Cortex of kidney (tissue), 1 donor: ENCODE measurements at places on chromosomes 1 and 21.

DNA sequence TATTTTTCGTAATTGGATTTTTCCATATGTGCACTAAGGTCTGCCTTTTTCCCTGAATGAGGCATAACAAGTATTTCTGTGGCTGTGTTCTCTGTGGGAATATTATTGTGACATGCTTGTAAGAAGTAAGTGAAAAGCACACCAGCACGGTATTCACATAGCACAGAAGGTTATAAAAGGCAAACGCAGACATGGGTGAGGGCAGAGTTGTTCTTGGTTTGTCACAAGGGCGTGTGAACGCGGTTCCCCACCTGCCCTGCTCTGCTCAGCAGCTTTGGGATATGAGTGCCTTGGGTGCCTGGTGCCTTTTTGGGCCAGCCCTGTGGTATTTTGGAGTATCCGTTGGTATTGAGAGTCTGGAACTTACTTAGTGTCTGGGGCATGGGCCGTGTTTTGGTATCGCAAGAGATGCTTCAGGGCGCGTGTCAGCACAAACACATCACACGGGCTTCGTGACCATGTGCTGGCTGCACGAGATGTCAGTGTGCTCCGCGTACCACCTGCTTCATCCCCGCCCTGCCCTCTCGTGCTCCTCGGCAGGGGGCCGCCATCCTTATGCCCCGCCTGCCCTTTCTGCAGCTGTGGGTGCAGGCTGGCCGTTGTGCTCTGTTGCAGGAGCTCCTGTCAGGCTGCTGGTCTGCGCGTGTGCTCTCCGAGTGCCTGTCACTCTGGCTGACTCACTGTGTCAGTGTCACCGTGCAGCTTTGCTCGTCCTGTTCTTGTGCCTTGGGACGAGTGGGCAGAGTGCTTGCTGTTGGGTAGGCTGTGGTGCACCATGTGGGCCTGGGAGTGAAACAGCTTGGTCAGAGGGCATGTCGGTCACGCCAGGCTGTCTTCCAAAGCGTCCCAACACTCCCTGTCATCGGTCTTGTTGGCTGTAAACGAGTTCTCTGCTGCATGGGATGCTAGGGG lies 15.0 kb downstream of the SKI start:
- no peak for DNase-seq

- DNase-seq, result no peak
Measured at GRCh38 chr1:16727190-16728111, 12.9 kb upstream of the RNU1-4 start.

GRCh38 chr1:161091093-161091492 lies 1.7 kb upstream of the NECTIN4 start:
- no peak for DNase-seq

GRCh38 chr1:9505143-9505542 lies 34.1 kb upstream of the SLC25A33 start:
- DNase-seq, result no peak

DNA sequence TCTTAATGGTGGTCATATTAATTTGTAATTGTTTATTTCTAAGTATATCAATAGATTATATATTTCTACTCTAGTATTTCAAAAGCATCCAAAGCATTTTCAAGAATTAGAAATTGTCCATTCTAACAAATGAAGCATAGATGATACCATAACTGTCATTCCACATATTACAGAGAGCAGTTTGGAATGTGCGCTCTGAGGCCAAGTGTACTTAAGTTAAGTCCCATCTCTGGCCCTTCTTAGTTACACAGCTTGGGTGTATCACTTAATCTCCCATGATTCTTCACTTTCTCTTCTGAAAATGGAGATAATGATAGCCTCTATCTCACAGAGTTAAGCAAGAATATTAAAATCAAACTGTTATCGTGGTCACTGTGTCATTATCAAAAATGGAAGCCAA lies 281.1 kb downstream of the MRPL39 start:
- no peak for DNase-seq

- DNase-seq, result no peak
Measured at GRCh38 chr1:26181586-26182382, 4.5 kb downstream of the CNKSR1 start.

- no peak for DNase-seq
Measured at GRCh38 chr1:5526822-5527551, 465.2 kb downstream of the NPHP4 start.

GRCh38 chr1:31511848-31512615 lies 64.3 kb upstream of the TINAGL1 start:
- no peak for DNase-seq

DNA sequence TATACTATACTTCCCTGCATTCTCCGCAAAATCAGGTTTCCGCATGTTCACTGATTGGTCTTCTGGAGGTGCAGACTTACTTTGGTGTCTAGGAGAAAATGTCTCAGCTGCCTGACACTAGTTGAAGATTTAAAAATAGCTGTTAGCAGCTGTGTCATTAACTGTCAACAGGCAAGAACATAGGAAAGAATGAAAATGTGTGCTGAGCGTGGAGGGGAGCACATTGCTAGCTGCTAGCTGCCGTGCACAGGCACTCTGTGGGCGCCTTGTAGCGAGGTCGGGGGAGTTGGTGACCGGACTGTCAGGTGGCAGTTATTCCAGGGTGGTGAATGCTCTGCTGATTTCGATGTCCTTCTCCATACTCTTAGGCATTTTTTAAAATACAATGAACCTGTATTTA lies 5.2 kb downstream of the FAAH start:
- no peak for DNase-seq

- DNase-seq, result no peak
Measured at GRCh38 chr21:32346951-32347350, 45.9 kb downstream of the URB1 start.

DNA sequence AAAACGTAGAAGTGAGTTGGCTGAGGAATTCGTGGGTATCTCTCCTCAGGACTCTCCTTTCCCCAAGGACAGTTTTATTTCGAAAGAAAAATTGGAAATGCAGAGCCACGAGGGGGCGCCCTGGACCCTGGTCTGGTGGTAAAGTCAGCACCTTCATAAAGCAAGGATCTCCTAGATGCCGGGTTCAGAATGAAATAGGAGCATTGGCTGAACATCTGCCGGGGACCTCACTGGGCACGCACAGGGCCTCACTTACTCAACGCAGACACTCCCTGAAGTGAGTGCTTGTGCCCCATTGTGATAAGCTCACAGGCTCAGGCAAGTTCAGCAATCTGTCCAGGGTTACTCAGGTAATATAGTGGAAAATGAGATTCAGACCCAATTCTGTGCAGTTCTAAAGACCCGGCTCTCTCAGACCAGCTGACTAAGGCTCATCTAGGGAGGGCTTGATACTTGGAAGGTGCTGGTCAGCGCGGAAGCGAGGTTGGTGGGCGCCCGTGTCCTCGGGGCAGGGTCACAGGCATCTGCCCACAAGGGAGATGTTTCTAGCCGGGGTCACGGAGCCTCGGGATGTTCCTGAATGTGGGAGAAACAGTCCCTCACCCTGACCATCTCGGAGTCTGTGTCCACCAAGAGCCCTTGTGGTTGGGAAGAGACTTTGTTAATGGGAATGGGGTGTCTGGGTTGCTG lies 55.7 kb upstream of the ETV3 start:
- no peak for DNase-seq

DNA sequence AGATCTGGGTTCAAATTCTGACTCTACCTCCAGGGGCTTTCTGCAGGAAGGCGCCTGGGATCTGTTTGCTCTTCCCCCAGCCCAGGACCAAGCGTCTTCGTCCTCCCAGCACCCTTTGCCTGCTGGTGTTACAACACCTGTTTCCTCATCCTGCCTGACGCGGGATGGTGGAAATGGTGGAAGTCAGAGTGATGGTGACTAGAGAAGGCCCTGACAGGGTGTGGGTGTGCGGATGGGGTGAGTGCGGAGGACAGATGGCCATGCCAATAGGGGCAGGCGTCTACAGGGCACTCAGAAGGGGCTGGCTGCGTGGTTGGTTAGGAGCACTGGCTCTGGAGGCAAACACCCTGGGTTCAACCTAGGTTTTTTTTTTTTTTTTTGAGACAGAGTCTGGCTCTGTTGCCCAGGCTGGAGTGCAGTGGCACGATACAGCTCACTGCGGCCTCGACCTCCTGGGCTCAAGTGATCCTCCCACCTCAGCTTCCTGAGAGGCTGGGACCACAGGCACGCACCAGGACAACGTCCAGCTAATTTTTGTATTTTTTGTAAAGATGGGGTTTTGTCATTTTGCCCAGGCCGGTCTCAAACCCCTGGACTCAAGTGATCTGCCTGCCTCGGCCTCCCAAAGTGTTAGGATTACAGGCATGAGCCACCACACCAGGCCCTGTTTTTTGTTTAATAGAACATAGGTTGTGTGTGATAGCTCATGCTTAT lies 1.5 kb downstream of the THEMIS2 start:
- no peak for DNase-seq

DNA sequence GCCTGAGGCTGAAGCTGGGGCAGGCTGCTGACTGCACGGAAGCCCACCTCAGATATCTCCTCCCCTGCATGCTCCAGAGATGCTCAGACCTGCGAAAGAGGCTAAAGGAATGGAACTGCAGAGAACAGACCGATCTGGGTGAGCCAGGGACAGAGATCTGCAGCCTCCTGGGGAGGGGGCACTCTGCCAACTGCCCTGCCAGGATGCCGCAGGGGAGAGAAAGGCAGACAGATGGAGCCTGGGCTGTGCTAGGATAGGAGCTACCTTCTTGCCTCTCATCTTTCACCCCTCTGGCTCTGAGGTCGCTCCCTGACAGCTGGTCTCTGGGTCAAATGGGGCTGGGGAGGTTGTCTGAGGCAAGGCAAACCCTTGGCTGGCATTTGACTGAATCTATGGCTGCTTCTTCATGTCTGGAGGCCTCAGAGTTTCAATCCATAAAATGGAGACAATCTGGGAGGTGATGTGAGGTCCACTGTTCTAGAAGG lies 238.2 kb downstream of the GRIK3 start:
- DNase-seq, result no peak

DNA sequence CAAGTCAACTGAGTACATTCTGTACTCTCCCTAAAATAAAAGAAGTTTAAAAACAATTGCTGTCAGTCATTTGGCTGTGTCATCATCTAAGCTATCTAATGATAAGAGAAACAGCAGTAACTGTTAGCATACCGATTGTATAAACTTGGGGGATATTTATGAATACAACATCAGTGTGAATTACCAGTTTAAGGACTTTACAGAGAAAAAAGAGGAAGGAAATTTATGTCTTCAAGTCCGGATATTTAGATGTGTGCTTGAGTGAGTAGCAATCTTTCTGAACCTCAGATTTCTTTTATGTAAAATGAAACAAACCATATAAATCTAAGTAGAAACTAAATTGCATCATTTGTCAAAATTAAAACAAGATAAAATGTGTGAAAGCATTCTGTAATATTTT lies 1557.0 kb downstream of the MRPL39 start:
- no peak for DNase-seq

- DNase-seq, result no peak
Measured at GRCh38 chr21:36719614-36720013, 20.7 kb downstream of the SIM2 start.

GRCh38 chr21:44803651-44804050 lies 2.0 kb upstream of the UBE2G2 start:
- no peak for DNase-seq

DNA sequence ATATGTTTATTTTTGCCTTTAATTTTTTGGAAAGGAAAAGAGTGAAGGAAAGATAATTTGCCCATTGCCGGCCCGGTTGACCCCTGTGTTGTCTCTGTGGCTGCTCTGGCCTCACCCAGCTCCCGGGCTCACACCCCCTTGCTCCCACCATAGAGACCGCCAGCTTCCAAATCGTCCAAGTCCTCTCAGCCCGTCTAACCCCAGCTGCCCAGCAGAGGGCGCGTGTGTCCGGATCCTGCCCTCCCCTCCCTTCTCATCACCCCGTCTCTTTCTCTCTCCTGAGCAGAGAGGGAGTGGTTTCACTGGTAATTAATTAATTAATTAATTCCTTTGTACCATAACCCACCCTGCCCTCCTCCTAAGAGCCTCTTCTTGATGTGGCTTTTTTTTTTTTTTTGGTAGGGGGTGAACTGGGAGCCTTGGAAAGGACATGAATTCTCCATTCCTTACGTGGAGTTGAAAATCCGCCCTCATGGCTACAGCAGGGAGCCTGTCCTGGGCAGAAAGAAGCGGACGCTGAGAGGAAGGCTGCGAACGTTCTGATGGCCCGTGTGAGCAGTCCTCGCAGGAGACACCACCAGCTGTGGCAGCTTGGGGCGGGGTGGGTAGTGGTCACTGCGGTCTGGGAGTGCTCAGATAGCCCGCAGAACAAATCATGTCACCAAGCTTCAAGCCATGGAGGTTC lies 45.9 kb downstream of the KIAA0040 start:
- DNase-seq, result no peak

DNA sequence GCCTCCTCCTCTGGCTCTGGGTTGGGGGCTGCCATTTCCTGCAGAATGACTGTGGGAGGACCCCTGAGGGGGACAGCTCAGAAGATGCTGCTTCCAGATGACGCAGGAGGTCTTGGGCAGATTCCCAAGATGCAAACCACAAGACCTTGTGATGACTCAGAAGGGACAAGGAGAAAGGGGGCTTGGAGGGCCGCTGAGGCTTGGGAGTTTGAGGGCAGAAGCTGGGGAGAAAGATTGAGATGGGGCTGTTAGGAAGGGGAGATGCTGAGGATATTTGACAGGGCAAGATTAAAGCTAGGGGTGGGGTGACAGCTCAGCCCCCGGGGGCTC lies 7.5 kb downstream of the PTPRU start:
- DNase-seq, result no peak

GRCh38 chr1:16241221-16241708 lies 4.3 kb upstream of the CPLANE2 start:
- DNase-seq, result no peak

DNA sequence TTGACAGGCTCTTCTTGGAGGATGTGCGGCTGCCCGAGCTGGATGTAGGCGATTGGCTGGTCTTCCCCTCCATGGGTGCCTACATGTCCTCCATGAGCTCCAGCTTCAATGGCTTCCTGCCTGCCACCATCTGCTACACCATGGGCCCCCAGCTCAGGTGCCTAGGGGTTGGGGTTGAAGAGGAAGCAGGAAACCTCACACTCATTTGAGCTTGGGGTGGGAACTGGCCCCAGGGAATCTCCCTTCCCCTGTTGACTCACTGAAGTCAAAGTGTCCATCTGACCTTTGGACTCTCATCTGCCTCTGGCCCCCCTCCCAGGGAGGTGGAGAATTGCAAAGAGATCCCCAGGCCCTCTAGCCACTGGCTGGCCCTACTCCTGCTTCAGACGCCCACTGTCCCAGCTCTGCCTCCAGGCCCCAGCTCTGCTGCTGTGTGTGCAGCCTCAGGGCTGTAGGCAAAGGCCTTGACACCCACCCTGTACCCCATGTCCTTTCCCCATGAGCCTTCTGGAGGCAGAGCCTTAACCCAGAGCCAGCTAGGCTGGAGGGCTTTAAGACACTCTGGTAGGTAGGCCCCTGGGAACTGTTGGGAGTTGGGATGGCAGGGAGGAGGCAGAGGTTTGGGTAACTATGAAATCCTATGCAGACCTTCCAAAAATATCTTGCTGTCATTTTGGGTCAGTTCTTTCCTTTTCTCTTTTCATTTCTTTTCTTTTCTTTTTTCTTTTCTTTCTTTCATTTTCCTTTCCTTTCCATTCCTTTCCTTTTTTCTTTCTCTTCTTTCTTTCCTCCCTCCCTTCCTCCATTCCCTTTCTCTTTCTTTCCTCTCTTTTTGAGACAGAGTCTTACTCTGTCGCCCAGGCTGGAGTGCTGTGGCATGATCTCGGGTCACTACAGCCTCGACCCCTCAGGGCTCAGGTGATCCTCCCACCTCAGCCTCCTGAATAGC lies 66.9 kb upstream of the TINAGL1 start:
- no peak for DNase-seq
